RKO (cell line): ENCODE measurements at places on chromosomes 13 and 19.

- peak; percentile 43 for DNase-seq
Measured at GRCh38 chr13:28707629-28708427, 10.9 kb downstream of the SLC46A3 start.

DNA sequence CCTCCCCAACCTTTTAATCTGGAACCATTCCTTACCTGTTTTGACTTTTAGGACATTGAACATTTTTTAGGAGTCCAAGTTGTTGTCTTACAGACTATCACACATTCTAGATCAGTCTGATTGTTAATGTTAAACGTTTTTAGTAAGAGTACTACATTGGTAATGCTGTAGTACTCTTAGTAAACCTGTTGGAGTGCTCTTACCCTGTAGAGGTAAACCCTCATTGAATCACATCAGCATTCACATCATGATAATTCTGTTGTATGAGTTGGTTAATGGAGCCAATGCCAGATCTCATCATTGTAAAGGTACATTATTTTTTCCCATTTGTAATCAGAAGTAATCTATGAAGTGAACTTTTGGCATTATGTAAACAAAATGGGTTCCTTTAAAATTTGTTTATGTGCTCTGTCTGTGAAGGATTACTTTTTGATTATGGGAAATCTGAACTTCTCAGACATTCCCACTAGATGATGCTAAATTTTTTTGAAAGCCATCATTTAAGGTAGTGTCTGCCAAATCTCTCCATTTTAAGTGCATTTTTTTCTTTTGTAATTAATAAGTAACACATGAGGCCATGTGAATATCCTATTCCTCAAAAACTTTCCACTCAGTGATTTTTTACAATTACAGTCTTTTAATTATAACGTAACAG is 55.2 kb downstream of the VWA8 start:
- peak; percentile 84 for DNase-seq

GRCh38 chr13:47621931-47622330 is 379.1 kb downstream of the SUCLA2 start:
- no peak for DNase-seq

GRCh38 chr13:99559560-99559959 is 58.3 kb downstream of the TM9SF2 start:
- no peak for DNase-seq
